ENCODE measurements at places on chromosomes 1 and 21.
A peak's percentile ranks its signal among the peaks of the same experiment; 100 is the strongest.

GRCh38 chr1:29805896-29806160 lies 569.5 kb downstream of the PTPRU start:
- DNase-seq: no peak

- peak; percentile 57 for DNase-seq
Observed at GRCh38 chr1:40951943-40952743, 27.4 kb upstream of the CTPS1 start.

DNA sequence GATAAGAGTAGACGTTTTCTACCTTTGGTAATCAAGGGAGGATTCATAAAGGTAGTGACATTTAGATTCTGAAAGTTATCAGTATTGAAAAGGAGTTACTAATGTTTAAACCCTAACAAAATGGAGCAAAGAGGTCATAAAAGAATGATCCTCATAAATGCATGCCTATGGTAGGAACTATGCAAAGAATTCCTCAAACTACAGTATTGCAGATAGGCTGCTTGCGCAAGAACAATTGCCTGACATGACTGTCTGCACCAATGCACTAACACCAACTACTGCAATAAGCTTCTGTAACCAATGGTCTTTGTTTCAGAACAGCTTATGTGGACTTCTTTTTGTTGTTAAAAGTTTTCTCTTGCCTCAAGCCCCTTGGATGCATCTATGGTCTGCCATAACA lies 597.3 kb upstream of the ADGRL4 start:
- no peak for DNase-seq

- DNase-seq: no peak
Observed at GRCh38 chr1:233006108-233006507, 55.7 kb downstream of the NTPCR start.

DNA sequence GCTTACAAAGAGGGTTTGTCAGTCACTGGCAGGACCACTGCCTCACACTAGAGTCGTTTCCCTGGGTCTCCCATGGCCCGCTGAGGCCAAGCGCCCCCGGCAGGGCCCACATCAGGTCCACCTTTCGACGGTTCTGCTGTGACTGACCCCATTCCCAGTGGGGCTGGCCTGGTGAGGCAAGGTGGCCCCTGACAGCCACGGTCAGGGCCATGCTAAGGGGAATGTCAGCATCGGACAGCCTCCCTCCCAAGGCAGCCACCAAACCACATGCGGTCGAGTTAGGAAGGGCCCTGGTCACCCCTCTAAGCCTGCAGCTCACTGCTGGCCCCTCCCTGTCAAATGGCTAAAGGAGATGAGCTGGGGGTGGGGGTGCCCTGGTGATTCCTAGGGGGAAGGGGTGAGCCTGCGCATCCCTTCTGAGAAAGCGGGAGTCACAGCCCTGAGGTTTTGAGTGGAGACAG lies 2.9 kb upstream of the KIF17 start:
- DNase-seq: no peak

- no peak for DNase-seq
Observed at GRCh38 chr21:34606621-34607020, 8.3 kb downstream of the RCAN1 start.

DNA sequence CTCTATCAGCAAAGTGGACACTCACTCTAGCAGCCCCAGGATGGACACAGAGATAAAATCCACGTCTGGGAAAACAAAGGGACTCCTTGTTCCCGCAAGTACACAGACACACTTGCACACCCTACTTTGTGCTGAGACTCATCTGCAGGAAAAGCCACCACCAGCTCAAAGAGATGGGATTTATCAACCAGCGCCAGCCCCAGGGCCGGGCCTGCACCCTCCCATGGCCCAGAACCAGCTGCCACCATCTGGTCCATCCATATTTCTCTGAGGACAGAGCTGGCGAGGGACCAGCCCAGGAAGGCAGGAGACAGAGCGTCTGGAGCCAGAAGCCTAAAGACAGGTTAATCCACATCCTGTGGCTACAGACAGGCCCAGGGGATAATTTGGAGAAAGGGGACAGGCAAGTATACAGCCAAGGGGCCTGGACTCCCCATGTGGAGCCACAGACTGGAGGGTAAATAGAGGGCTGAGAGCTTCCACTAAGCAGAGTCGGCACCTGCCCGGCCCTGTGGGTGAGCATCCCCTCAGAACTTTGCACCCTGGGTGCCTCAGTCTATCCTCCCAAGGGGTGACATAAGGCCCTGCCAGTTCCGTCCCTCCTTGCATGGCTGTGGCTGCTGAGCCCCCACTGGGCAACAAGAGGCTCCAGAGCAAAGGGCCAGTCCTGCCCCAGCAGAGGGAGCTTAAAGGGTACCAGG lies 233.9 kb downstream of the PTPRU start:
- DNase-seq: no peak

- no peak for DNase-seq
Observed at GRCh38 chr1:17170571-17170970, 34.4 kb upstream of the PADI1 start.

- no peak for DNase-seq
Observed at GRCh38 chr1:53369034-53369750, 41.3 kb upstream of the LRP8 start.

- DNase-seq: peak; percentile 78
Observed at GRCh38 chr1:109776911-109777310, 13.2 kb upstream of the EPS8L3 start.

GRCh38 chr1:237394281-237394680 lies 352.3 kb downstream of the RYR2 start:
- DNase-seq: no peak

DNA sequence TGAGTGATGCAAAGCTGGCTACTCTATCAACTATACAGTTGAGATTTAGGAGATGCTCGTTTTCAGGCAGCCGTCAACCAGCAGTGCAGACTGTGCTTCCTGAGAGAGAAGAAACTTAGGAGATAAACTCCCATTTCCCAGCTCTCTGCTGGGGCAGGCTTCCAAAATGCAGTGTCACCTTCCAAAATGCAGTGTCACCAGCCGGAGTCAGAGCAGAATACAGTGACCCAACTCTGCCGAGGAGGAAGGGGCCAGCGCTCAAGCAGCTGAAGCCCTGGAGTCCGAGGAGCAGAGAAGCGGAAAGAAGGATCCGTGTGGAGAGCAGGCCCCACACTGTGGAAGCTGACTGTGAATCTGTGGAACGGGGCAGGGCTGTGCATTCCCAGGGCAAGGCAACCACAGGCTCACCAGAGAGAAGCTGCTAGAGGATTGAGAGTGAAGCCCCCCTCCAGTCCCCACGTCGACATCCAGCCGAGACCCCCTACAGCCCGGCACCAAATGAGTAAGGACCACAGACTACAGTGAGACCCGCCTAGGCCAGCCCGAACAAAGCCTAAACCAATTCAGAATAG lies 703 bp upstream of the KRTAP12-1 start:
- no peak for DNase-seq

GRCh38 chr21:38804789-38805327 lies 871 bp upstream of the ETS2 start:
- peak; percentile 57 for DNase-seq

GRCh38 chr1:172897738-172898137 lies 153.0 kb downstream of the TNFSF18 start:
- DNase-seq: no peak

DNA sequence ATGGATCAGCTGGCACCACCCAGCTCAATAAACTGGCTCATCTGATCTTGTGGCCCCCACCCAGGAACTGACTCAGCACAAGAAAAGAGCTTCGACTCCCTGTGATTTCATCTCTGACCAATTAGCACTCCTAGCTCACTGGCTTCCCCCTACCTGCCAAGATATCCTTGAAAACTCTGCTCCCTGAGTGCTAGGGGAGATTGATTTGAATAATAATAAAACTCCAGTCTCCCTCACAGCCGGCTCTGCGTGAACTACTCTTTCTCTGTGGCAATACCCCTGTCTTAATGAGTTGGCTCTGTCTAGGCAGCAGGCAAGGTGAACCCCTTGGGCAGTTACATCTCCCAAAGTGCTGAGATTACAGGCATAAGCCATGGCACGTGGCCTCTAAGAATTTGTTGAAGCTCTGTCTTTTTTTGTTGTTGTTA lies 11.8 kb upstream of the RHBDL2 start:
- DNase-seq: no peak

DNA sequence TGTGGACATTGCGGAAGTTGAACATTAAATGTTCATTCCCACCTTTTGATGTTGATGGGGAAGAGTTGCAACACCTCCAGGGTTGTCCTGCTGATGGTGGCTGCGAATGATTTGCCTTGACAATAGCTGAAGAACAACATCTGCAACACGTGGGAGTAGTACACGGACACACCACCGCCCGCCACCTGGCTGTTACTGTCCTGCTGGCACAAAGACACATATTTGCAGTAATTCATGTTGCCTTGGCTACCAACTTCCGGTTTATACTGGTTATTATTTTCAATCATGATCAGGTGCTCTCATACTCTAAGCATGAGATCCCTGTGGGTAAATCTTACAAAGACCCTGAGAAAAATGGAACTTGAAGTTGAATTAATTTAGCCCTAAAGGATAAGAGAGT lies 55.2 kb downstream of the UBR4 start:
- DNase-seq: no peak

GRCh38 chr1:178976541-178976940 lies 49.2 kb upstream of the FAM20B start:
- no peak for DNase-seq

GRCh38 chr1:19033515-19033839 lies 77.0 kb upstream of the IFFO2 start:
- no peak for DNase-seq

- no peak for DNase-seq
Observed at GRCh38 chr1:20712215-20712577, 5.6 kb downstream of the KIF17 start.

DNA sequence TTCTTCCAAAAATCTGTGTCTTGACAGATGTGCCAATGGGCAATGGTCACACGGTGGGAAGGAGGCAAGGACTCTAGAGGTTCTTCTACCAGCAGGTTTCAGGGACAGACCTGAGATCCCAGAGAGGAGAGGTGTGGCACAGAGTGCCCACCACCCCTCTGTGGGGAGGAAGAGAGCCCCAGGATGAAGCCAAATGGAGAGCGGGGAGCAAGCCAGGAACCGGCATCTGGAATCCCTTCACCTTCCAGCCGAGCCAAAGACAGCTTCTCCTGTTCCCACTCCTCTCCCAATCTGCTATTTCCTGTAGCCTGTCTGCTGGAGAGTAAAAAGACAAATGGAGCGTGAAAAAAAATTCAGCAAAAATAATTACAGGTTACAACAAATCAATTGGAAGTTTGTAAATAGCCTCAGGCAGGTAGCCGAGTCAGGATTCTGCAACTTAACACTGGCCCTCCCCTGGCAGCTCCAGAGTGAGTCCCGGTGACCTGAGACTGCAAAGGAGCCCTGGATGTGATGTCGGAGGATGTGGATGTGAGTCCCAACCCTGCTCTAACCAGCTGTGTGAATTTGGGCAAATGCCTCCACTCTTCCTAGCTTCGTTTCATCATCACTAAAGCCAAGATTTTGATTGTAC lies 45.4 kb upstream of the LRRN2 start:
- DNase-seq: no peak

- no peak for DNase-seq
Observed at GRCh38 chr1:246169019-246169418, 338.1 kb downstream of the SMYD3 start.

DNA sequence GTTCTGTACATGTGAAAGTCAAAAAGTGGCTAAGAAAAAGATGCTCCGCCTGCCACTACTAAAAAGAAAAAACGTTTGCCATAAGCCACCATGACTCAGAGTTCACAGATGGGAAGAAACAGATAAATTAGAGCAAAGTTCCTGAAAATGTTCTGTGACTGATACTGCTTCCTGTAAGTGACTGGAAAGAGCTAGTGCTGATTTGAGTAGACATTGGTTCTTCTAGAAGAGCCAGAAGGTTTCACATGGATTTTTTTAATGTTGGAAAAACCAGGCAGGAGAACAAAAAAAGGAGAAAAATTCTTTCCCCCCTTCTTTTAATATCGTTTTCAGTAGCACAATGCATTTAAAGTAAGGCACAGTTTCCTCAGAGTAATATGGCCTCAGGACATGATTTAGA lies 221.4 kb downstream of the HLX start:
- DNase-seq: no peak

- DNase-seq: no peak
Observed at GRCh38 chr1:178055093-178055492, 38.8 kb upstream of the RASAL2 start.

GRCh38 chr1:38487396-38487795 lies 372.2 kb downstream of the RRAGC start:
- no peak for DNase-seq

DNA sequence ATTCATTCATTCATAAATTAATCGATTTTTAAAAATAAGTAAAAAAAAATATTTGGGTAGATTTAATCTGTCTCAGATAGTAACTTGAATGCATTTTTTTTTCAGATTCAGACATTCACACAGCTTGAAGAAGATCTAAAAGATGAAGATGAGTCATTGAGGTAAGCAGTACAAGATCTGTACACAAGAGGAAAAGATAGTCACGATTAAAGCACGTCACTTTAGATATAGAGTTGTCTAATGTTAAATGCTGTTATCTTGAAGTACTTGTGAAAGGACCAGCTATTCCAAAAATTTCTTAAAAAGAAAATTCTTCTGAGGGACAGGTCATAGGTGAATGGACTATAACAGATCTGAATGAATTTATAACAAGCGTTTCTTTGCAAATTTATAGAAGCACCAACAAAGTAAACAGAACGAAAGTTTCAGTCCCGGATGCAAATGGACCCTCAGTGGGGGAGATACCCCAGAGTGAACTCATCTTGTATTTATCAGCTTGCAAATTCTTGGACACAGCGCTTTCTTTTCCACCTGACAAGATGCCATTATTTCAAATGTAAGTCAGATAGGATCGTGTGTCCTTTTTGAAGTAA lies 31.2 kb upstream of the MORC3 start:
- no peak for DNase-seq

GRCh38 chr1:6188466-6188865 lies 8.3 kb upstream of the CHD5 start:
- no peak for DNase-seq

- DNase-seq: no peak
Observed at GRCh38 chr21:42475036-42475435, 21.0 kb downstream of the RSPH1 start.

- DNase-seq: no peak
Observed at GRCh38 chr1:228162286-228163006, 3.2 kb upstream of the IBA57 start.

GRCh38 chr1:7615138-7615537 lies 156.0 kb upstream of the VAMP3 start:
- DNase-seq: no peak

- no peak for DNase-seq
Observed at GRCh38 chr21:14987370-14988170, 77.2 kb downstream of the NRIP1 start.

- DNase-seq: no peak
Observed at GRCh38 chr1:181133441-181133951, 45.0 kb downstream of the IER5 start.

GRCh38 chr1:232648316-232648715 lies 18.4 kb upstream of the SIPA1L2 start:
- no peak for DNase-seq

GRCh38 chr21:42423197-42423675 lies 19.5 kb downstream of the UBASH3A start:
- peak; percentile 63 for DNase-seq

GRCh38 chr1:217078959-217079358 lies 355.7 kb upstream of the ESRRG start:
- DNase-seq: no peak

GRCh38 chr1:153639280-153639679 lies 5.4 kb downstream of the CHTOP start:
- DNase-seq: no peak
